ENCODE measurements at places on chromosomes 3 and 15.

DNA sequence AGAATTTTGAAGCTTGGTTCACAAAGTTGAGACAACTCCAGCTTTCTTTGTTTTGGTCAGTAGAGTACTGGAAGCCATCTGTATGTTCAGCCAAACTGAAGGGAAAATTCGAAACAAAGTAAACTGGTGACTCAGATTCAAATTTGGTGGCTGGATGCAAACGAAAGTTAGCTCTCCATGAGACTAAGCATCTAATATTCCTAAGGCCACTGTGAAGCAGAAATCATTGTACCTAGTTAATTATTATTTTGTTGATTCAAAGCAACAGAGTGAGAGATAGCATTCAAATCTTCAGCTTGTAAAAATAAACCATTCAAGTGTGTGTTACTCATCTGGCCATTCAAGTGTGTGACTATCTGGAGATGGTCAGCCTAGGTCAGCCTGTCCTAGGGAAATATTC, 42.1 kb downstream of the NR2F2 start:
- no peak for DNase-seq

GRCh38 chr15:34986771-34987480, 1.2 kb downstream of the ZNF770 start:
- DNase-seq, result no peak

- DNase-seq, result no peak
Measured at GRCh38 chr15:57012556-57012955, 94.1 kb downstream of the TCF12 start.

DNA sequence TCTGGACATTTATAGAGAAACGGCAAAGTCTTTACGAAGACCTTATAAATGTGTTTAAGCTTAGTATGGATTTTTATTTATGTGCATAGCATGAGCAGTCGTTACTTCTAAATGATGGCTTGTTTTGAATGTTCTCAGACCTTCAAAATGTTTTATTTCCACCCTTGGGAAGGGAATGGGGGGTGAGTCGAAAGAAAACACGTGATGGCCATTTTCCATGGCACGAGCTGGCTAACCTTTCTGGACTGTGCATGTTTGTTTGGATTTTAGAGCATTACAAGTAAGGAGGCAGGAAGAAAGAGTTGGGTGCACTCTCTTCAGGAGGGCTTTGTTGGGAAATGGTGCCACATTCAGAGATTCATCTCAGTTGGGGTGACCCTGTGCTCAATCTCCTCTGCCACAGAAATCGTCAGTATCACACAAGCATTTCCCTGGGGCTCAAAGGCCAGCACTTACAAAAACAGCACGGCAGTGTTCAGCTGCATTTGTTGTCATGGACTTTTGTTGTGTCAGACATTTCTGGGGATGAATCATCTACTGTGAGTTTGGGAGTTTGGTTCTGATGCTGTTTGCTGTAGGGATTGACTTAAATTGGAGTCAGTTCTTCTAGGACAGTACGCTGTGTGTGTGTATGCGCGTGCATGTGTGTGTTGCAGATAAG, 52.3 kb upstream of the ADAMTS9 start:
- peak; percentile 76 for DNase-seq

- DNase-seq, result peak; percentile 18
Measured at GRCh38 chr15:70324001-70324974, 226.6 kb upstream of the TLE3 start.

- DNase-seq, result no peak
Measured at GRCh38 chr3:45207446-45207845, 18.6 kb downstream of the TMEM158 start.

- DNase-seq, result peak; percentile 46
Measured at GRCh38 chr15:62781081-62781497, 261.5 kb upstream of the TPM1 start.

DNA sequence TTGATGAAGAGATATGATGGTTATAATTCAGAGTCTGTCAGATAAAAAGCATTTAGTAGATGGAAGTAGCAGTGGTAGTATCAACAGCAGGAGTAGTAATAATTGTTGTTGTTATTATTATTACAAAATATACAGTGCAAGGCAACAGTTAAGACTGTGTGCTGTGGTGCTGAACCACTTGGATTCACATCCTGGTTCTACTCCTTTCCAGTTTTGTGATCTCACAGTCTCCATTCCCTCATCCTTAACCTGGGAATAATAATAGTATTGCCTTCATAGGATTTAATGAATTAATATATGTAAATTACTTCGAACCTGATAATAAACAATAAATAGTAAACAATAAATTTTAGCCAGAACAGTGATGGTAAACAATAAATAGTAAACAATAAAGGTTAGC, 37.1 kb upstream of the TSC22D2 start:
- DNase-seq, result no peak

DNA sequence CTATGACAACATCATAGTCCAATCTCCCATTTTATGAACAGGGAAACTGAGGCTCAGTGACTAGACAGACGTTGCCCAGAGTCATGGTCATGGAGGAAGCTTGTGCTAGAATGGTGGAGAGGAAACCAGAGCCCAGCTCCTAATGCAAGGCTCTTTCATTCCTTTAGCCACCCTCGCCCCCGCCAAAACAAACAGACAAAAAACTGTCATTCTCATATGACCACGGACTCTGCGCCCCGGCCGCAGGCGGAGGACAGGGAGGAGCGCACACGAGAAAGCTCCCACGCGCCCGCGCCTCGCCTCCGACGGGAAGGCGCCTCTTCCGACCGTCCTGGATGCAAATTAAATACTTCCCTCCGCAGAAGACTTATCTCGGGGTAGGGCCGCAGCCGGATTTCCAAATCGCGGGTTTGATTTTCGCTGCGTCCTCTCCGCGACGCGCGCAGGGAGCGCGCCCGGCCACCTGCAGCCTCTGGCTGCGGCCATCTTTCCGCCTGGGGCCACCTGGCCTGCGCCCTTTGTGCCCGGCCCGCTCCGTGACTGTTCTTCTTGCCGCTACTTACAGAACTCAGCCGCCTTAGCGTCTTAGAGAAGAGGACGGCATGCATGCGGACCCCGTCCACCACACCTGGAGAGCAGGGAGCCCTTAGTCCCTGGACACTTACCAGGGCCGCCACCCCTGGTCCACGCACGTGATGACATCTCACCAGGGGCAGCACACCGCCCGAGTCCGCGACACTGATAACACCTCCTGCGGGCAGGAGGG, 670 bp upstream of the ATP13A3 start:
- DNase-seq, result peak; percentile 27

DNA sequence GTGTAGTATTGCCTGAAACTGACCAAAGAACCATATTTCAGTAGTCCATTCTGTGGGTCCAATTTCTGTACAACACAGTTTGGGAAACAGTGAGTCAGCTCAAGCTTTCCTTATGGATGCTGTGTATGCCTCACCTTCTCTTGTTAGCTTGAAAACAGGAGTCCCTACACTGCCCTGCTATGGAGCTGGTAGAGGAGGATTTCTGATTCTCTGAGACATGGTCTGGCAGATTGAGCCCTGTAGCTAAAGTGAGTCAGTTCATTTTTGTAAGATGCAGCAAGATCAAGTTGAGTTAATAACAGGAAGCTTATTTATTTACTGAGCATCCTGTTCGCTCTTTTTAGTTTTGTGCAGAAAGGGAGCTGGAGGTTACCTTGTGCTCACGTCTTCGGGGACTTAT, 424.1 kb upstream of the RBMS3 start:
- peak; percentile 19 for DNase-seq

GRCh38 chr15:69328739-69329138, 30.0 kb downstream of the PAQR5 start:
- no peak for DNase-seq

DNA sequence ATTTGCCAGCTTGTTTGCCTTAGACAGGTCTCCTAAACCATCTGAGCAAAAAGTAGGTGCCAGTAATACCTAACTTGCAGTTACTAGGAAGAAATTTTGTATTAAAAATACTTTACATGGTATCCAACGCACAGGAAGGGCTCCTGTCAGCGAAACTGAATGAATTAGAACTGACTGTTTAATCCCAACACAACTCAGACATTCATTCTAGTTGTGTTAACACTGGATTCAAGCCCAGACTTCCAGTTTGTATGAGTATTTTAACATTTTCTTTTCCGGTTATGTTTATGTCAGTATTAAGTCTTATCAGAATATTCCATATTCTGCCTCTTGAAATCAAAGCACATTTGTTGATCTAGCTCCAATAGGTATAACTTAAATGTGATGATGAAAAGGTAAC, 82.0 kb upstream of the SOX2 start:
- DNase-seq, result no peak

DNA sequence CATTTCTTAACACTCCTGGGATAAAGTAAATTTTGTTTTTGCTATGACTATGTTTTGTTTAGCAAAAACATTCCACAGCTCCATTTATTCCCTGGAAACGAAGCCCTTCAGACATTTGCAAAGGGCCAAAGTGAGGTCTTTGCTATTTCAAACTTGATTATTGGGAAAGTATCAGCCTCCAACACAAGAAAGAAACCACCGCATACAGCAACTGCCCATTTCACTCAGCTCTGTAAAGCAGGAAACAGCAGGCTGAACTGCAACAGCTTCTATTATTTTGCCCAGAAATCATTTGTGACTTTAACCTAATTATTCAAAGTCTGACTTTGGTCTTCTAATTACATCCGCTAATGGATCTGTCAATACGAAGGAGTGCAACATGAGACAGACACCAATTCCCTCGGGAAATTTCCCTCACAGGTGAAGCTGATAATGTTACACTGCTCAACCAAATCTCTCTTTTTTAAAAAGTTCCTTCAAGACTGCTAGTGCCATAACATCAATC, 72.1 kb downstream of the RFTN1 start:
- DNase-seq, result peak; percentile 59

GRCh38 chr3:41653571-41654239, 308.2 kb downstream of the ULK4 start:
- DNase-seq, result peak; percentile 54

DNA sequence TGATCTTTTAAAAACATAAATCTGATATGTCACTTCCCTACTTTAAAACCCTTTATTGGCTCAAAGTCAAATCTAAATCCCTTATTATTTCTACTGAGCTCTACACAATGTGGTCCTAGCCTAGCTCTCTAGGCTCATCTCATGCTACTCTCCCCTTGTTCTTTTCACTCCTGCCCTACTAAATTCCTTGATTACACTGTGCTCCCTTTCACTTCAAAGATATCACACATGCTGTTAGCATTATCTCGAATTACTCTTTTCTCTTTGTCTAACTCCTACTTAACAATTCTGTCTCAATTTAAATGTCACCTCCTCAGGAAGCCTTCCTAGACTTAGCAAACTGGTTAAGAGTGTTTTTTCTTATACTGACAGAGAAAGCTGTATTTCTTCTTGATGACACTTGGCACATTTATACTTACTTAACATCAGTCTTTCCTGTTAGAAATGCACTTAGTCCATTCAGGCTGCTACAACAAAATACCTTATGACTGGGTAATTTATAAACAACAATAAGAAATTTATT, 102.0 kb downstream of the SCAPER start:
- no peak for DNase-seq

DNA sequence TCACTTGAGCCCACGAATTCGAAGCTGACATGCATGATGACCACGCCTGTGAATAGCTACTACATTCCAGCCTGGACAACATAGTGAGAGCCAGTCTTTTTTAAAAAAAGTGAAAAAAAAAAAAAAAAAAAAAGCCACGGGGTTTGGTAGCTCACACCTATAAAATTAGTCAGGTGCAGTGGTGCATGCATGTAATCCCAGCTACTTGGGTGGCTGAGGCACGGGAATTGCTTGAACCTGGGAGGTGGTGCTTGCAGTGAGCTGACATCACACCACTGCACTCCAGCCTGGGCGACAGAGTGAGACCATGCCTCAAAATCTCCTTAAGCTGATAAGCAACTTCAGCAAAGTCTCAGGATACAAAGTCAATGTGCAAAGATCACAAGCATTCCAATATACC, 44.4 kb downstream of the CSNK1G1 start:
- no peak for DNase-seq

GRCh38 chr3:120625159-120625586, 29.0 kb downstream of the NDUFB4 start:
- DNase-seq, result no peak

DNA sequence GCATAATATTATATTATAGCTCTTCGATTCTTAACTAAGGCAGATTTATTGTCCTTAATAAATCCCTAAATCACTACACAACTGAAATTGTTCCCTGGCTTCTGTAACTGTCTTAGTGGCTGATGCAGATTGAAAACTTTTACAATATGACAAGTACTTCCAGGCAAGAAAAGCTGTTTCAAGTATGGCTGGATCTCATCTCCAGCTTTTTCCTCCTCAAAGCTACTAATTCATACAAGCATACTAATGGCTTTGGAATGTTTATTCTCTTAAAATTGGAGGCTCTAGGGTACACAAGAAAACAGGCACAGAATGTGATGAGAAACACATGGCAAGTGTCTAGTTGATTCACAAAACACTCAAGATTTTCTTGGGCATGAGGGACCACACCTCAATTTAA, 351.5 kb upstream of the ICE2 start:
- DNase-seq, result peak; percentile 37

DNA sequence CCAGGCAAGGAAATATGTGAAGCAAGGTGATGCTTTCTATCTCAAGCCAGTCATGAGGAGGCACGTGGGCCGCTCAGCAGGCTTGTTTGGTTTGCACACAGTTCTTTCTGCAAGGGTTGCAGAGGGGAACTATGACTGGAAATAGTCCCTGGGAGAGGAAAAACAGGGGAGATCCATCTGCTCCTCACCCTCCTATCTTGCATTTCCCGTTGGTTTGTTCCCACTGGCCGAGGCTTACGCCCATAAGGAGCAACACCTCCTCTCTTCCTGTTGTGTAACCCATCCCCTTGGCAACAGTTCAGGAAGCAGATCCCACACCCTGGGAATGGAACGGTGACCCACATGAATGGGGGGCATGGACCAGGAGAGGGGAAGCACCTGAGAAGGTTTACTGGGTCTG, 72.1 kb upstream of the MAGI1 start:
- DNase-seq, result peak; percentile 72

DNA sequence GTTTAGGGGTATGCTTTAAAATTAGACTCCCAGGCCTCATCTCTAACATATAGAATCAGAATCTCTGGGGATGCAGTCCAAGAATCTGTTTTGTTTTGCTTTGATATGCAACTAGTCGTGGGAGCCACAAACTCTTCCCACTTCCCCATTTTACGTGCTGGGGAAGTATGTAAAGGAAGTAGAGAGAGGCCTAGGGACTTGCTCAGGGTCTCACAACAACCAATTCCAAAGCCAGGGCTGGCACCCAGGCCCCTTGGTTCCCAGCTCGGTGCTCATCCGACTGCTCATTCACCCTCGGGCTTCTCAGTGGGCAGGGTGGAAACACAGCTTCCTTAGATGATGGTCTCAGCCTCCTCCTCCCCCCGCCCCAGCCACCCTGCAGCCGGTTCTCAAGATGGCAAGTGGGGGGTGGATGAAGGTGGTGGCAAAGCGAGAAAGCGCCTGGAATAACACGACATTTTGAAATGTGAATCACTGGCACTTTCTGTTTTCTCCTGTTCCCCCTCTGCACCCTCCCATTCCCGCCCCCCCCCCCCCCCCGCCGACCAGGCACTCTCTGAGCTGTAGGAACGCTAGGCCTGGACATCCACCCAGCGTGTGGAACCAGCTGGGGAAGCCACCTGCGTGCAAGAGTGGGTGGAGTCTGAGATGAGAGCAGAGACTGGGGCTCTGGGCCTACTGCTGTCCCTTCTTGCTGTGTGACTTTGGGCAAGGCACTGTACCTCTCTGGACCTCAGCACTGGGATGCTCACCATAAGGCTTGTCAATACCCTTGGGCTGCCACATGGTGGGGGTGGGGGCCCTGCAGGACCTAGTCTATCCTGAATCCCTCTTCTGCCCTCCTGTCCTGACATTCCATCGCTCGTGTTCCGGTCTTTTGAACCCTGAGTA, 214.5 kb downstream of the RPLP1 start:
- DNase-seq, result no peak

GRCh38 chr3:61682671-61683548, 121.5 kb downstream of the PTPRG start:
- no peak for DNase-seq

All from amniotic epithelial cell (primary cell).